Stimulated activated CD4-positive, alpha-beta T cell treated with anti-CD3 and anti-CD28 coated beads, TNF-alpha, amount 100 ng/mL, for 24 hours (primary cell): ENCODE measurements at places on chromosomes 1 and 21.

GRCh38 chr1:10834770-10835412, 38.4 kb upstream of the CASZ1 start:
- no peak for DNase-seq

DNA sequence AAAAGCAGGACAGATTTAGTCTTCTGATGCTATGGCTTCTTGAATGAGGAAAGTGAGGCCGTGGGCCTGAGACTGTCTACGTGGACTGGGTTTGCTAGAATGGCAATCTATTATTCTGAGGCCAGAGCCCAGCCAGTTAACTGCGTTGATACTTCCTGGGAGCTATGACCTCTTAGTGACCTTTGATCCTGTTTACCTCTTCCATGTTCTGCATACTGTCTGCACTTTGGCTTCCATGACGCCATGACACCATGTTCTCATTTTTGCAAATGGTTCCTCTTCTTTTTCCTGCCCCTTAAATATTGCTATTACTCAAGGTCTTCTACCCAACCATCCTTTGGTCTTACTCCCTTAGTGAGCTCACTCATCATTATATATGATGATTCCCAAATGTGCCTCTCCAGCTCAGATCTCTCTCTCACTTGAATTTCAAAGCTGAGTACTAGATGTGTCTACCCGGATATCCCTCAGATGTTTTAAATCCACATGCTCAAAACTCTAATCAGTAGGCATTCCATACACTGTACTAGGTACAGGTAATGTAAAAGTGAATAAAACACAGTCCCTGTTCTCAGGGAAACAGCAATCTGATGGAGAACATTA, 66.1 kb upstream of the ATP1A1 start:
- no peak for DNase-seq

DNA sequence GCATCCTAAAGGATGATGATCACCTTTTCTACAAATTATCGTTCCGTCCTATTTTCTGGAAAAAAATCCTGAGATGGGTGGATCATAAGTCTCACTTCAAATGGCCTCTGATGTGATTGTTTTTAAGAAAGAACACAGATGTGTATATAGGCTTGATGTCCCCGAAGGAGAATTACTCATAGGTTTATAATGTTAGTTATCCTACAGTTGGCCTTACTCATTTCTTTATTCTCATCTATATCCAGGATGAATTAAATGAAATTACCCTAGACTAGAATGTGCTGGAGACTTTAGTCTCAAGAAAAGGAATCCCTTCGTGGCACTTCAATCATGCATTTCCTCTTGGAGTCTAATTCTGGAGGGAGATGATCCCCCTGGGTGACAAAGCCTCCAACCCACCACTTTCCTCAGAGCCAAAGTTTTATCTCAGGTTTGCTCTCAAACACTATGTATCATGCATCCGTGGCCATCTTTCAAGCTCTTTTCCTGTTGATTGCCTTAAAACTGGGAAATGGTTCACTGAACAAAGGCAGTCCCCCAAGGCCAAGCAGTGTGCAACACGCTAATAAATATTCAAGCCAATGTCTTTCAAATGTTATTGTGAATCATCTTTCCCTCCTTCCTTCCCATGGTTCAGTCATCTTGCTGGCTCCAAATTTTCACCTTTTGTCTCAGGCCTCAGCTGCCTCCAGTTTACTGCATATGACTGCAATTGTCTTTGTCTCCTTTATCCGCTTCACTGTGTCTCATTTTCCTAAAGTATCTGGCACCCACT, 32.5 kb upstream of the SMYD2 start:
- DNase-seq, result no peak

- DNase-seq, result peak; percentile 31
Measured at GRCh38 chr1:155591770-155592169, 18.2 kb upstream of the MSTO1 start.

- no peak for DNase-seq
Measured at GRCh38 chr1:25831569-25832196, 11.9 kb downstream of the MTFR1L start.

DNA sequence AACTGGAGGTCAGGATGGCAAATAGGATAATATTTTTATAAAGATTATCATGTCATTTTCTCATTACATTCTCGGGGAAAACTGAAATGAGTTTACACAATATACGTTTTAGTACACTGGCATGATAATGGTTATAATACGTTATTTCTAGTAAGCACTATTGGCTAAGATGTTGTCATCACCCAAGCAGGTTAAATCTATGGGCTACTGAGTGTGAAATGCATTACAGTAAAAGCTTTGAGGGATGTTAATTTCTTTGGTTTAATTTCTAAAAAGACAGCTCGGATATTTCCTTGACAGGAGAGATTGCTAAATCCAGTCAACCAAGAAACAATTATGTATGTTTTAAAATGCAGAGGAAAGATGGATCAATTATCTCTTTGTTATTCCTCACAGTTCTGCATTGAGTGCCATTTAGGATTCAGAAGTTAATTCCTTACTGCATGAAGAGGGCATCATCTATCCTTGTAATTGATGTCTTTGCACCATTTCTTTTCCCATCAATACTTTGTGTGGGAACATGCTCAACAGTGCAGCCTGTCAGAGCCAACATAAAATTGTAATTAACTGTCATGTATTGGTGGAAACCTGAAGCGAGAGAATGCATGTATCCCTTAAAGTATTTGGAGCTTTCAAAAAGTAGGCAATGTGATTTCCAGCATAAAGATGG, 222.4 kb upstream of the ZP4 start:
- DNase-seq, result no peak

DNA sequence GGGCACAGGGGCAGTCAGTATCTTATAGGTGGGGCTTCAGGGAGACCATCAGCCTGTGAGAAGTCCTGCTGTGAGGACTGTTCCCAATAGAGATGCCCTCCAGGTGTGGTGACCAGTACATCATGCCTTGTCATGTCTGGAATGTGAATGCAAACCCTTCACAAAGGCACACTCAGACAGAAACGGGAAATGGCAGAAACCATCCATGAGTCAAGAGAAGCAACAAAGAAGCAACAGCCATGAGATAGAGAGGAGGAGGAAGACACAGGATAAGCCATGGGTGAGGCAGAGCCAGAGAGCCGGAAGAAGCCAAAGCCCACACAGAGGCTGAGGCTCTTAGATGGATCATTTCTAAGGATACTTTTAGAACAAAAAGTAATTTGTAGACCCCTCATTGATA, 20.1 kb upstream of the ZP4 start:
- DNase-seq, result no peak

DNA sequence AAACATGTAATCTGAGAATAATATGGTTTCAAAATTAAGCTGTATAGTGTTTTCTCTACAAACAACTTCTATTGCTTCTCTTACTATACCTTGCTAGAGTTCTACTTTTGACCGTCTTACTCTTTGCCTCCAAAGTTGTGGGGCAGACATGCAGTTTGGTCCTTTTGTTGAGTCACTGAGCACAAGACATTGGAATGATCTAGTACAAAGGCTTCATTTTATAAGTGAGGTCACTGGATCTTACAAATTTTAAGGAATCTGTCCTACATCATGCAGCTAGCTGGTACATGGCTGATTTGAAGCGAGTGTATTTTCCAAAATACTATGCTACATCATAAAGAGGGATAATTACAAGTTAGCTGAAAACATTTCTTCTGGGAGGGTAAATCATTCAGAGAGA, 28.8 kb downstream of the OR10J1 start:
- DNase-seq, result no peak

GRCh38 chr1:153340356-153340755, 8.3 kb downstream of the PGLYRP4 start:
- DNase-seq, result no peak

DNA sequence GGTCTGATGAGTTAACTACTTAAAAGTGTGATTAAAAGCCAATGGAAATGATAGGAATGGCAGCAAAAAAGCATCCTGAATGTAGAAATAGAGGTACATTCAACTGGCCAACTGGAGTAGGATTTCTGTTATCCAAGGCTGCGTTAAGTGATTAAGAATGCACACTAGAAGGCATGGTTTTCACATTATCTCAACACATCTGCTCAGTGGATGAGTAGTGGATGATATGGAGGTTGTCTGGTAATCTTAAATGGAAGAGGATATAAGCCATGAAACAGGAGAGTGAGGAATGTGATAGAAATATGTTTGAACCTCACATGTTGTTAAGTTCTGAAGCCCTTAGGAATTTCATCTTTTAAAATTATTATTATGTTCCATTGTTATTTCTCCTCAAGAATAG, 839.9 kb downstream of the USP25 start:
- DNase-seq, result no peak

DNA sequence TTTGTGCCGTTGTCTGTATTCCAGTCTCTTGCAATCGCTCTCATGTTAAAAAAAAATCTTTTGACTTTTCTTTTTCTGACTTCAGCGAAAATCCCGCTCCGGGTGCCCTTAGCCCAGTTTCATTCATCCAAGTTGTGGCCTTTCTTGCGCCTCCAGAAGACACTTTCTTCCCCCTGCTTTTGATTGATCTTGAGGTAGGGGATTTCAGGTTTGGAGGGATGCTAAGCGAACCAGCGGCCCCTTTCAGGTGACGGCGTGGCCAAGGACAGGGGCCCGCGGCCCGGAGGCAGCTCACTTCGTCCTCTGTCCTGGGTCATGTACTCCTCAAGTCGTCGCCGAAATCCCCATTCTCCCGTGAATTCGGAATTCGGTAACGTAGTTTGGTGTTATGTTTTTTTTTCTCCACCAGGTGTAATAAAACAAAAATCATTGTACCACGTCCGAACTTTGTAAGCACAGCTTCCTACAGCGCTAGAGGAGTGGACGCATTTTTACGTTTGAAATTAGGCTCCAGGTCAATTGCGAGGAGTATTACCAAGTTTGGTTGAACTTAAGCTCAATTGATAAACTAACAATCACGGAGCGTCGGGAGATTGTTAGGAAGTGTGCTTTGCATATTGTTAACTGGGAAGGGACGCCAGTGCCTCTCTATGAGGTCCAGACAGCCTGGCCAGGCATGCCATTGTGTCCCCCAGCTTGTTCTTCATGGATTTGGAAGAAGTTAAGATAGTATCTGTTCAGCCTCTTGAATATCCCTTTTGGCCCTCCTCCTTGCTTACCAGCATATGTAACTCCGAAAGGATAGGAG, 1.1 kb downstream of the MRPS6 start:
- DNase-seq, result no peak

DNA sequence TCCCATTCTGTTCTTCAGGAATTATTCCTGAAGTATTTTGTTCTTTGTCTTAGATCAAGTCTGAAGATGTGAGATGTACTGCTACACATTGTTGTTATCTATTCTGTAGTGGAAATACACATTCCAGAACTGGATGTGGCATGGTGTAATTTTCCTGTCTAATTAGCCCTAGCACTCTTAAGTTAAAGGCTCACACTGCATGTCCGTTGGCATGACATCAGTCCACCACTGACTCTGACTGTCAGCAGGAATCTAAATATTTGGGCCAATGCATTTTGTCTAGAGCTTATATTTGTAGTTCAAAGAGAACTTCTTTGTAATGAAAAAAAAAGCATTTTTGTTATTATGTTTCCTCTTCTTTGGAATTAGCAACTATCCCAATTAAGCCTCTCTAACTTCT, 201.0 kb downstream of the S1PR1 start:
- DNase-seq, result no peak

- DNase-seq, result no peak
Measured at GRCh38 chr1:107172450-107173170, 31.8 kb downstream of the NTNG1 start.

GRCh38 chr1:90826834-90827233, 109.7 kb upstream of the BARHL2 start:
- no peak for DNase-seq

DNA sequence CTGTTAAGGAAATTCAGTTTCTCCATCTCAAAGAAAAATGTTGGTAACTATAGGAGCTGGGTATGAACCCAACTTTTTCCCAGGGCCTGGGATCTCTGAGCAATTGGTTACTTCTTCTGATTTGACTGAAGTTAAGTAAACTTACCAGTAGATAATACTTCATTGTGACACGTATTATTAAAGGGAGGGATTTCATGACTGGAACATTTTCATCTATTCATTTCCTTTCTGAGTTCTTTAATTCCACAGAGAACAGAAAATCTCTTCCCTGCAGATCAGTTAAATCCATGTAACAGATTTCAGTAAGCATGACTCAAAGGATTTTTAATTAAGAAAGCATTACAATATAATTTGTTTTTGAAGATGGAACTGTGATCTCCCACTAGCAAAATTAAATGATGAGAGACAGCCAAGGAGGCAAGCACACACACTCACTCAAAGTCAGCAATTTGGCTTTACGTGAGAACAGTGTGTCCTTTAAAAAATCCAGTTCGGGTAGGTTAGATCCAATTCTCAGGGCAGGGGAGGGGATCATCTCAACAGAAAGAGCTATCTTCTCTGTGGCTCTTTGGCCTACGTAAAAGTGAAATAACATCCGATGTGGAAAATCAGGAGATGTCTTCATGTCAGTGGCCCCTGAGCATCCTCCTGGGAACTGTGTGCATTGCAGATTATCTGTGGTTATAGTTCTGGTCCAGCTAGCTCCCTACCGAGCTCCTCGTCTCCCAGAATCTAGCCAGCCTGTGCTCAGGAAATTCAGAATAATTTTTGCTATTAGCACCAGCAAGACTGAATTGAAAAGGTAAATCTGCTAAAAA, 10.8 kb upstream of the MYOC start:
- no peak for DNase-seq

GRCh38 chr1:77188770-77189169, 30.5 kb downstream of the PIGK start:
- DNase-seq, result no peak

GRCh38 chr1:109821221-109821669, 57.5 kb upstream of the EPS8L3 start:
- DNase-seq, result no peak

- DNase-seq, result no peak
Measured at GRCh38 chr1:83017276-83017675, 981.7 kb downstream of the TTLL7 start.

GRCh38 chr1:228013935-228014930, 7.4 kb downstream of the WNT3A start:
- DNase-seq, result no peak

- no peak for DNase-seq
Measured at GRCh38 chr1:87632232-87632631, 303.6 kb downstream of the LMO4 start.

DNA sequence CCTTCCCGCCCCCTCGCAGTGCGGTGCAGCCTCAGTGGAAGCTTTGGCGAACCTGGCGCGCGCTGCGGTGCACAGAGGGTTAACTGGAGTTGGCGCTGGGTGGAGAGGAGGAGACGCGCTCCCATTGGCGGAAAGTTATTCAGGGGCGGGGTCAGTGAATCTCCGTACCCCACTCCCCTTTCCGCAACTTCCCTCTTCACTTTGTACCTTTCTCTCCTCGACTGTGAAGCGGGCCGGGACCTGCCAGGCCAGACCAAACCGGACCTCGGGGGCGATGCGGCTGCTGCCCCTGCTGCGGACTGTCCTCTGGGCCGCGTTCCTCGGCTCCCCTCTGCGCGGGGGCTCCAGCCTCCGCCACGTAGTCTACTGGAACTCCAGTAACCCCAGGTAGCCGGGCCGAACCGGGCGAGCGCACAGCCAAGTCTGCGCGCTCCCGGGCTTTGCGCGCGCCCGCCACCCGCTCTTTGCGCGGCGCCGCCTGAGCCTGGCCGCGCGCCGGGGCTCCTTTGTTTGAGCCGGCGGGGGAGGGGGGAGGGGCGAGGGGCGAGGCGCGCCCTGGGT, at the start of gene EFNA4:
Gene EFNA4, plus strand, starts transcription at position 191 of the 561 bp plus-strand sequence. Its CDS starts 84 bp downstream, at position 275.
- peak; percentile 67 for DNase-seq
